ENCODE measurements at places on chromosomes 3 and 15. TPM values are rescaled to one million over a fixed set of nuclear protein-coding genes. Genes with fewer than 3 reads are reported as not detected.

GRCh38 chr3:119579366-119580066, at the start of gene ADPRH:
Gene ADPRH, plus strand, starts transcription at chr3:119579492. Its CDS starts 2,678 bp downstream, at chr3:119582170.
- peak; percentile 72 for DNase-seq

DNA sequence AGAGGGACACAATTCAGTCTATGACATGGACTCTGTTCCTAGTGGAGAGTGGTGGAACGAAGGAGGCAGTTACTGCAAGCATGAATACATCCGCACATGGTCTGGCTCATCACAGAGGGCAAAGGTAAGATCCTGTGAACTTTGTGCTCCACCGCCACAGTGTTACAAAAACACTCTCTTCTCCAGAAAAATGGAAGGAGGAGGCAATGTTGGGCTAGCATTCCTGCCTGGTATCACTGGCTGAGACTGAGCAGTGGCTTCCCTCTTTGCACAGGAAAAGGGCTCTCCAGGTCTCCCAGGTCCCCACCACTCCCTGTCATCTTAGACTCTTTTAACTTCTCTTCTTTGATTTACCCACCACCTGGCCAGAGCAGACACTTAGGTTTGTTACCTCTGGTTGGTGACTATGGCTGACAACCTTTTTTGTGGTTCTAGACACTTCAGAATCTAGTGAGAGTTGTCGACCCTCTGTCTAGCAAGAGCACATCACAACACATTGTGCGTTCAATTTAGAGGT, 1.5 kb upstream of the EEFSEC start:
- DNase-seq, result no peak

GRCh38 chr3:57952208-57952631, 56.0 kb upstream of the FLNB start:
- no peak for DNase-seq

DNA sequence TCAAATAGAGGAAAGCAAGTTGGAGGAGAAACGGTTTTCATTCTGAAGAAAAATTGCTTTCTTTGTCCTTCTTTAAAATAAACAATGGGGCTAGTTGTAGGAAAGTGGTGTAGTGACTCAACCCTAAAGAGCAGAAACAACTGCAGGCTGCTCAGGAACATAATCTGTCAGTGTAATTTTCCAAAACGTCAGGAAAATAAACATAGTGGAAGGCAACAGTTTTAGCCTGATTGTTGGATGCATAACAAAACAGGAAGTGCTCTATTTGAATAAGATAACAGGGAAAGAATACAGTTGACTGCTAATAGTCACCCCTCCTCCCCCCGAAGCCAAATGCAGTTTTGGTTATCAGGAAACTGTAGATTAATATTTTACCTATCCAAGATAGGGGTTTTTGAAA, 167.6 kb downstream of the ECT2 start:
- no peak for DNase-seq

GRCh38 chr3:87206070-87206469, 21.0 kb upstream of the CHMP2B start:
- no peak for DNase-seq

GRCh38 chr3:138010273-138010590, 267 bp downstream of the CLDN18 start:
- DNase-seq, result no peak

DNA sequence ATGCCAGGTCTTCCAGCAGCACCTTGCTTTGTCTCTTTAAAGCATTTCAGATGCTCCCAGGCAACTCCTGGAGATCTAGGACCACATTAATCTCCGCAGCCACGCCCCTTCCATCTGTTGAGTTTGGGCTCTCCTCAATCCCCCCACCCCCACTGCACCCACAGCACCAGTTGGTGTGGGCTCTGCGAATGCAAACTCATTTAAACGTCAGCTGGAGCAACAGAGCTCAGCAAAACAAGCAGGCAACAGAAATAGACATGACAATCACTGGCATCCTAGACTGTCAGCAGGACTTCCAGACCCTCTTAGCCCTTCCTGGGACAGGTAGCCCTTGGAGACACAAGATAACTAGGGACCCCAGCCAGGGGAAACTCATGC, 106.9 kb downstream of the LSM3 start:
- DNase-seq, result no peak

DNA sequence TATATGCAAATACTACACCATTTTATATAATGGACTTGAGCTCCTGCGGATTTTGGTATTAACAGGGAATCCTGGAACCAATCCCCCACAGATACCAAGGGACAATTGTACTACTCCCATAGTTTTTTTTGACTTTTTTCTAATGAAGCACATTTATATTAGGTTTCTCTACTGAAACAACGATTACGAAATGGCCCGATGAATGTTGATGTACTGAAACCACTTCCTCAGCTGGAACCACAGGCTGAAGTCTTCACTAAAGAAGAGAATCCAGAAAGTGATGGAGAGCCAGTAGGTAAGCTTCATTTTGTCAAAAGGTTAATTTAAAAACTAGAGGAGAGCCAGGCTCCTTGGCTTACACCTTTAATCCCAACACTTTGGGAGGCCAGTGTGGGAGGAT, 121.5 kb upstream of the LRRFIP2 start:
- no peak for DNase-seq

DNA sequence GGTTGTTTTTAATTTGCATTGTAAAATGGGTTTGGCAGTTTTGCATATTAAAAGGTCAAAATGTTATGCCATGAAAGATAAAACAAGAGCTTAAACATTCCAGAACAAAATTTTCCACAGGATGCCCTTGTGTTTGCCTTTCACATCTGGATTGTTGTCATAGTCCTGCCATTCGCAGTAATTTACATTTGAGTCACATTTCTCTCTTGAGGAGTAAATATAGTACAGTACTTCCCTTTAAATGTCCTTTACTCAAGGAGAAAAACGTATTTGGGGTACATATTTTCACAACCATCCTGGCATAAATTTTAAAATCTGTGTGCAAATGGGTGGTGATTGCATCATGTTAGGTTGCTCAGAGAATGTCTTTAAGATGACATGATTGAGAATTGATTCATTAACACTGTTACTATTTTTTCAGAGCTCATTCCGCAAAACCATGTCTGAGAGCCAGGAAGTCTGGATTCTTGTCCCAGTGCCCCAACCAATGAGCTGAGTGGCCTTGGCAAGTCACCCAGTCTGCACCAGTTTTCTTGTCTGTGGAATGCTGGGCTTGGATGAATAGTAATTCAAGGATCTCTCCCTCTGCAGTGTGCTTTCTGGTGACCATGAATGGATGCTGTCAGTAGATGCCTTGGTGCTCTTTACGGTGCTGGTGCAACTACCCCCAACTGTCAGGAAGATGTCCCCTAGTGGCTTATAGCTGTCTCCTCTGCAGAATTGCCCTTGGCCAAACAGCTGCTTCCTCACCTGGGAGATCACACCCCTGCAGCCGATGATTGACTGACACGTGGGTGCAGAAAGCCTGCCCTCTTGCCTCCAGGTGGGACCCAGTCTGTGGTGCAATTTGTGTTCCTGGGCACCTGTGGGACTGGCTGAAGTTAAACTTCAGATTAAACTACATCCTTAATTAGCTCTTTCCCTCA, 43.0 kb downstream of the ABHD5 start:
- DNase-seq, result no peak

DNA sequence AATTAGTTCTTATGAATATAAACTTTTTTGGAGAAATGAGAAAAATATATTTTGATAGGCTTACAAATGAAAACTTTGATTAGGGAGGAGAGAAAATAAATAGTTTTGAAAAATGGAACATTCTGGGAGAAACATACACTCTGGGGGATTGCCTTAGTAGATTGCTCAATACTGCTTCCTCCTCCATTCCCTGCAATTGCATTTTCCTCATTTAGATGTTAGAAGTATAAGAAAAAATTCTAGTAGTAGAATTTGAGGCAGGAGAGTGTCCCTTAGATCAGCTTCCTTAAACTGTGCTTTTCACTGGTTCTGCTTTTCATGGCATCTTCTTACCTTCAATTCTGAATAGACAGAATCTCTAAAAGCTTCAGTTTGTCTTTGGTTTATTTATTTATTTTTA, 46.2 kb upstream of the CTDSPL2 start:
- no peak for DNase-seq

NEK4 gene
- total RNA-seq, result 45.5 TPM

TPM1 gene
- 119 TPM for total RNA-seq

REC114 gene
- not detected for total RNA-seq

MAPKAPK3 gene
- total RNA-seq, result 12.2 TPM

GYG1 gene
- 27.4 TPM for total RNA-seq

FBLN2 gene
- 11.3 TPM for total RNA-seq

HACD3 gene
- total RNA-seq, result 115 TPM

MEX3B gene
- 39.9 TPM for total RNA-seq

DGKG gene
- total RNA-seq, result 14.9 TPM

PLSCR2 gene
- total RNA-seq, result not detected

All from cerebellum (tissue), 4 donors.